Prostate gland (tissue), 2 donors: ENCODE measurements at places on chromosomes 6 and 20. TPM values are rescaled to one million over a fixed set of nuclear protein-coding genes. Genes with fewer than 3 reads are reported as not detected.

DNA sequence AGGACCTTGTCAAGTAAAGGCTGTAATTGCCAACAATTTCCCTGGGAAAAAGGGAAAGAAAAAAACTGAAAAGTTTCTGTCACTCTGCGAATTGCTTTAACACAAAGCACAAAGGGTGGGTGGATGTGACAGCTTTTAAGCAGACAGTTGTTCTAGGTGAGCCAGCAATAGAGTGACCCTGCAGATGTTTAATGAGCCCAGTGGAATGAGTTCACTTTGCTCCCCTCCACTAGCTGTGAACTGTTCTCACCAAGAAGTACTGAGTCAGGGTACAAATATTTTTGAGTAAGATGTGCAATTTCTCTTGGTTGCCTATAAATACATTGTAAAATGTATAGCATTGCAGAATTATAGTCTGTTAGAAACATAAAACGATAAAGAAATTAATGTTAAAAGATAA is 26.2 kb upstream of the LRRC1 start:
- DNase-seq, result no peak

- DNase-seq, result peak; percentile 35
Observed at GRCh38 chr6:138278326-138278725, 60.0 kb upstream of the PBOV1 start.

GRCh38 chr20:47262008-47262364 is 94.5 kb downstream of the ZMYND8 start:
- no peak for DNase-seq

DNA sequence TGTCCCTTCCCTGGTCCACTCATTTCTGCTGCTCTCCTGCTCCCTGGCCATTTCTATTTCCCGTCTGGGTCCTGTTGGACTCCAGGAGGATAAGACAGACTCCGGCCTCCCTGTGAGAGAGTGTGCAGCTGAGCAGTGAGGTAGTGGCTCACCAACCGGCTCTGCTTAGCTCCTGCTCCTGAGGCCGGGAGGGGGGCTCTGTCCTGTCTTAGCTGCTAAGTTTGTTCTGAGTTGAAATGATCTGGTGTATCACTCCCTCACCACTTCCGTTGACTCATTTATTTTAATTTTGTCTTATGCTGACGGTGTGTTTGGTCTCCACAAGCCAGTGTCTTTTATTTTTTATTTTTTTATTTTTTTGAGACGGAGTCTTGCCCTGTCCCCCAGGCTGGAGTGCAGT is 148.5 kb upstream of the PDE10A start:
- no peak for DNase-seq

SLC22A7 gene
- not detected for total RNA-seq

GRCh38 chr6:10968776-10969175 is 75.3 kb downstream of the ELOVL2 start:
- no peak for DNase-seq

PRPH2 gene
- 0.27 TPM for total RNA-seq

RIPPLY2 gene
- 0.23 TPM for total RNA-seq

DNA sequence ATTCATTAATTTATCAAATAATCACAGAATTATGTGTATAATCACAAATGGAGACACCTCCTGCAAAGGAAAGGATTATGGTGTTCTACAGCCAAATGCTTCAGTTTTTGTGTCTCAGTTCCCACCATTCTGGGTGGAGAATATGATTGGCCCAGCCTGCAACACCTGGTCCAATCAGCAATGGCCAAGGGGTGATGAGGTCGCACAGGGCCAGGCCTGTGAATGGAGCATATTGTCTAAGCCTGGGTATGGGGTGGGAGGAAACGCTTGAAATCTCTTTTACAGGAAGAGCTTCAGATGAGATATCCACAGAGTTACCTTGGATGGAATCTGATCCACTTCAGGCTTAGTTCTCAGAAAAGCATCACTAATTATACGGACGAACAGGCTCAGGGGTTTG is 271.6 kb downstream of the DHX35 start:
- no peak for DNase-seq

DNA sequence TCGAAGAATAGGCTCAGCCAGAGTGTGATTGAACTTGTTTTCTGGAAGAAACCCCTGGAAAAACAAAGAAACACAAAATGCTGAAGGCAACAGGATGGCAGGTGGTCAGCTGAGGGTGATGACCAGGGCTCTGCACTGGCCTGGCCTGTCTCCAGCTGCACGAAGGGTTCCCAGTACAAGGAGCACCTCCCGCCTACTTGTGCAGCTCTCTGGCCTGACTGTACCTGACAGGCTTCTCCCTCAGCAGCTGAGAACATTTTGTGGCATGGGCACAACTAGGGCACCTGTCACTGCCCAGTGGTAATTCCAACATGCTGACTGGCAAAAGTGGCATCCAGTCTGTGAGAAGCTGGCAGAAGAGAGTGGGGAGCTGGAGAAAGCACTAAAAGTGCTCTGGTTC is 38.8 kb upstream of the EMILIN3 start:
- DNase-seq, result no peak

- DNase-seq, result no peak
Observed at GRCh38 chr6:45488269-45488668, 110.5 kb upstream of the SUPT3H start.

- no peak for DNase-seq
Observed at GRCh38 chr6:97048771-97049170, 124.2 kb downstream of the KLHL32 start.
